ENCODE measurements at places on chromosomes 11 and 22.

DNA sequence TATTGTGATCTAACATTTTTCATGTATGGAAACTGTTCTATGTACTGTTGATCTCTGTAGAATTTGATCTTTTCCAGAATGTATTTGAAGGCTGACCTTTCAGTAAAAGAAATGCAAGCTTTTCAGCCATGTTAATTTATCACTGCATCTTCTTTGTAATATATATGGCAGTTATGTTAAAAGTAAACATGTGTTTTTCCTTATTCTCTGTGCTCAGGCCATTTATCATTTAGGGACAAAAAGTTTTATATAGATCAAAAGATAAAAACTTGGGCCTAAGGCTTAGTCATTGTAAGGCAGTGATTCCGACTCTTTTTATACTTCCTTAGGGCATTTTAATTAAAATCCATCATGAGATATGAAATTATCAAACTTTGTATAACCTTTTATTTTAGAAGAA, 48.7 kb downstream of the KDM2A start:
- DNase-seq: no peak

- no peak for DNase-seq
Observed at GRCh38 chr22:43042101-43042780, 27.3 kb upstream of the PACSIN2 start.

DNA sequence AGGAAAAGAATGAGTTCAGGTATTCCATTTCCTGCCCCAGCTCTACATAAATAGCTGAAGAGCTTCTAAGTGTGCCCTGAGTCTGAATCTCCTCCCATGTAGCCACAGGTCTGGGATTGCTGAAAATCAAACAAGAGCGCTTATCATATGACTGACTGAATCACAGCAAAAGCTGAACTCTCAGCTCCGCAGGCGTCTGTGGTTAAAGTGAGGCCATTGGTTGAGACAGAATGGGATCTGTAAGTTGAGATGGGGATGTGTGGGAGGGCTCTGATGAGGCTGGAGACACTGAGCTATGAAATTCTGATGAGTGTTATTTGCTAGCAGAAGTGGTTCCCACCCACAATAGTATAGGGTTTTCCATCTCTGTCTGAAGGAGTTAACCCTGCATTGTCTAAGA, 637.0 kb downstream of the OPCML start:
- DNase-seq: no peak

GRCh38 chr11:133582750-133583149, 50.4 kb upstream of the OPCML start:
- no peak for DNase-seq

GRCh38 chr11:27456140-27456794, 16.3 kb downstream of the LGR4 start:
- no peak for DNase-seq

DNA sequence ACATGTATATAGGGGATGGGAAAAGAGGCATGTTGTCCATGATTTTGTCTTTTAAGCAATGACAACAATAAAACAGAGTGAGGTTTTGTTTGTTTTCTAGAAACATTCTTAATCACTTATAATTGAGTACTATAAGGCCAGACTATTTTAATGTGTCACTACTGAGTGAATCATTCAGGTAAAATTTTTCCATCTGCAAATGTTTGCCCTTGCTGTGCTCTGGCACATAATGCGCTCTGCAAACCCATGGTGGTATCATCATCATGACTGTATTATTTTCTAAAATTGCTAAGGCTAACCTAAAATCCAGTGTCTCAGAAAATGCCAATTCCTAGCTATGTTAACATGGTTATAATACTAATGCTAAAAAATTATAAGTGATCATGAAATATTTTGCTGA, 261.2 kb downstream of the CADM1 start:
- DNase-seq: no peak

GRCh38 chr11:1883346-1884302, 8.1 kb downstream of the PRR33 start:
- no peak for DNase-seq

DNA sequence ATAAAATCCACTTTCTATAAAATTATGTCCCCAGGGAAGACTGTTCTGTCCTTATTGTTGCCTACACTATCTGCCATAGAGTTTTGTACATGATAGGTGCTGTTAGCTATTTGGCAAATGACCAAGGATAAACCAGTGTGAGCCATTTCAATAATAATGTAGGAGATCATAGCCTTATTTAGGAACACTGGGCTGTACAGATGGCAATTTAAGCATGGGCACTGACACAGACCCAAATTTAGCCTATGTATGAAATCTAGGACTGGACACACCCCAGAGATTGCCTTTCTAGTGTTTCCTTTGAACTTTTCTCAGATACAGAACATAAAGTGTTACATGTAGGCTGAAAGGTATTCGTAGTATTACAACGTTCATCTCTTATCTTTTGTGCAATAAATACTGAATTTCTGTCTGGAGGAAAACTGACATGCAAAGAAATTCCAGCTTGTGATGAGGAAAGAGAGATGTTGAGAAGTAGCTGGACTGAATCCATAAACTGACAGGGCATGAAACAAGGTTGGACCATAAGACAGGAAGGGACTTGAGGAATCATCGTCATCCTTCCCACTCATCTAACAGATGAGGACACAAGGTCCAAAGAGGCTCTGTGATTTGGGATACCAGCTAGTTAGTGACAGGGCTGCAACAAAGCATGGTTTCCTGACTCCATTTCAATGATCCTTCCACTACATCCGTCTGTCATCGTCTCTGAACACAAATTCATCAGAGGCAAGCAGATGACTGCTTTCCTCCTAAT, 60.3 kb downstream of the TMPRSS5 start:
- no peak for DNase-seq

DNA sequence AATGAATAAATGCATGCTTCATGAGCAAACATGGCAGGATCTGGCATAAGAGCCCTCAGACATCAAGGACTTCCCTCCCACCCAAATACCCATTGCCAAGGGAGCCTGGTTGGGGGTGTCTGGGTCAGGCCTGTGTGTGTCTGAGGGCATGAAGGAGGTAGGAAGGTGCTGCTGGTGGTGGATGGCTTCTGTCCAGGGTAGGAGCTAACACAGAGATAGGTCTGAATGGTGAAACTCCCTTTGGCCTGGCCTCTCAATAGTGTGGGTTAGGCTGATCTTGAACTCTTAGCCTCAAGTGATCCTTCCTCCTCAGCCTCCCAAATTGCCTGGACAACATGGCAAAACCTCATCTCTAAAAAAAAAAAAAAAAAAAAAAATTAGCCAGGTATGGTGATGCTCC, 2.8 kb downstream of the AMPD3 start:
- no peak for DNase-seq

GRCh38 chr22:48577014-48577690, 1250.5 kb downstream of the BRD1 start:
- DNase-seq: no peak

GRCh38 chr11:11243209-11243589, 109.9 kb downstream of the CSNK2A3 start:
- no peak for DNase-seq

GRCh38 chr11:38791346-38791961, 2193.4 kb upstream of the RAG2 start:
- DNase-seq: no peak

DNA sequence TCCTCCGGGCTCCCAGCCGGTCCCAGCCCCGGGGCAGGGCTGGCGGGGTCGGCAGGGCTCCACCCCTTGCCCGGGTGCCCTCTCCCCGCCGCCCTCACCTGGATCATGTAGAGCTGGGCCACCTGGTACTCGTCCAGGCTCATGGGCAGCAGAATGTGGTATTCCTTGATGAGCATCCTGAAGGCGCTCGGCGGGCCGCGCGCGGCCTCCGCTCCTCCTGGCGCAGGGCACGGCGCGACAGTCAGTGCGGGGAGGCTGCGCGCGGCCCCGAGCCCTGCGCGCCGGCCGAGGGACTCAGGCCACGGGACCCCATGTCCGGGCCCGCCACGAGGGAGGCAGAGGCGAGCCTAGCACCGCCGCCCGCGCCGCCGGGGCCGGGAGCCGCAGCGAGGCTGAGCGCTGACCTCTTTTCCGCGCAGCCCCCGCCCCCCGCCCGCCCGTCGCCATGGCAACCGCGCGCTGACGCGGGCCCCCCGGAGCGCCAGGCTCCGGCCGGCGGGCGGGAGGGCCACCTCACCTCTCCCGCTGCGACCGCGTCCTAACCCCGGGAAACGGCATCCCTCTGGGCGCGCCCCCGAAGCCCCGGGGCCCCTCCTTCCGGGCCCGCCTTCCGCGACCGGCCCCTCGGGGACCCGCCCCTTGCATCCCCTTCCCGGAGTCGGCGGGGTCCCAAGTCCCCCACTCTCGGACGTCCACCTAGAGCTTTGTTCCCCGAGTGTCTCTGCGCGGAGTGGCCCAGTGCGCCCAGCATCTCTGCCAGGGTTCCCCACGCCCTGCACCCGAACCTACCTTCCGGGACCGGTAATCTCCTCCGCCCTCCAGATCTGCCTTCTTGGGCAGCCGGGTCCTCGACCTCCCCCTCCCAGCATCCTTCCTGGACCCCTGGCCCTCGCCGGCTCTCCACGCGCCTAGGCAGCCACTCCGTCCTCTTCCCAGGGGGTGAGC, 886 bp downstream of the PITPNM1 start:
- no peak for DNase-seq

GRCh38 chr11:44862558-44863101, 88.1 kb downstream of the TP53I11 start:
- no peak for DNase-seq

DNA sequence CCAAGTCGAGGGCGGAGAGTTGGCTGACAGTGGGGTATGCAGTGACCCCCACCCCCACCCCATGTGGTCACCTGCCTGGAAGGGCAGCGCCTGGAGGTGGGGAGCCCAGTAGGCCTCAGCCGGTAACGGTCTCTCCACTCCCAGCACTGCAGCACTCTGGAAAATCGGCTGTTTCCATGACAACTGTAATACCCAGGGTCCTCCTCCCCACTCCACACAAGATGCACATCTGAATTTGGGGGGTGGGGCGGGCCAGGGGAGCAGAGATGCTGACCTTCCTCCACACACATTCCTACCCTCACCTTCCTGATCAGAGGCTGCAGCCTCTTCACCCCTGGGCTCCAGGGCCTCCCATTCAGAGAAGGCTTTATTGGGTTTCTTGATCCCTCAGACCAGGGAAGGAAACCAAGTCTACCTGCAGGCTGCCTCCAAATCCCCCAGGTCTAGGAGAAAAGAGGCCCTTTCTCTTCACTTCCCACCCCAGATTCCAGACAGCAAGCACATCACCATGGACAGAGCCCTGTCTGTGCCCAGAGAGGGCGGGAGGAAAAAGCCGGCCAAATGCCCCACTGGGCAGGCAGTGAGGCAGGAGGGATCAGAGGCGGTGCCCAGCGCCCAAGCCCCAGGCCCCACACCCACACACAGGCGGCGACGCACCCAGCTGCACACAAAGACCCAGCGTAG, 46.5 kb downstream of the SLC22A12 start:
- no peak for DNase-seq

DNA sequence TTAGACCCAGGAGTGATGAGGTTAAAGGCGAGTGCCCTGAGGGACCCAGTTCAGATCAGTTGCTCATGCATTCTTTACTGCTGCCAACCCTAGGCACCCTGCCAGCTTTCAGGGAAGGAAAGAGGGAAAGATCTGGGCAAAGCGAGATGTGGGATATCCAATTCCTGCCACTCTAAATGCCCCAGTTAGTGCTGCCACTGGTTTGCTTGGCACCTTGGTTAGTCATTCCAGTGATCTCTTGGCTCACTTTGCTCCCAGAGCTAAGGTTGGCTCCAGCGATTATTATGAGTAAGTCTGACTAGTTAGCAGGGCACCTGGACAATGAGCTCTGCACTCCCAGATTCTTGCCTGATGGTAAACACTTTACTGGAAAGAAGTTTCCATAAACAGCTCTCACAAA, 85.0 kb downstream of the INSC start:
- DNase-seq: no peak

- peak; percentile 24 for DNase-seq
Observed at GRCh38 chr11:95790933-95791708, 823 bp downstream of the CEP57 start.

- DNase-seq: no peak
Observed at GRCh38 chr11:77658213-77659013, 20.8 kb upstream of the CLNS1A start.

DNA sequence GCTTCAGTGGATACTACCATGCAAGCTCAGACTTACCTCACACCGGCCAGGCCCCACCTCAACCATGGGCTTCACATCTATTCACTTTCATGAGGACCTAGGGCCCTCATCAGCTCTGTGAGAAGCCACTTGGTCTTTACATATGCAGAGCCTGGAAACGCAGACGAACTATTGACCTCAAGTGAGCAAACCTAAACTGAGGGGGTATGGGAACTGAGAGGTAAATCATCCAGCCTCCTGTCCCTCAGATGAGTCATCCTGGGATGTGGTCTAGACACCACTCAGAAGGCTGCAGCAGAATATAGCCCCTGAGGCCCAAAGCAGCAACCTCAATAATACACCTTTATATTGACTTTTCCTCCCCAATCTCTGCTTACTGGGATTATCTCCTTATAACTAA, 578.0 kb downstream of the INSC start:
- DNase-seq: no peak
